Activated naive CD4-positive, alpha-beta T cell treated with anti-CD3 and anti-CD28 coated beads, Interleukin-2, amount 10 ng/mL, durations not matched to agents 7 days and 5 days (primary cell): ENCODE measurements at places on chromosomes 2 and 18.

DNA sequence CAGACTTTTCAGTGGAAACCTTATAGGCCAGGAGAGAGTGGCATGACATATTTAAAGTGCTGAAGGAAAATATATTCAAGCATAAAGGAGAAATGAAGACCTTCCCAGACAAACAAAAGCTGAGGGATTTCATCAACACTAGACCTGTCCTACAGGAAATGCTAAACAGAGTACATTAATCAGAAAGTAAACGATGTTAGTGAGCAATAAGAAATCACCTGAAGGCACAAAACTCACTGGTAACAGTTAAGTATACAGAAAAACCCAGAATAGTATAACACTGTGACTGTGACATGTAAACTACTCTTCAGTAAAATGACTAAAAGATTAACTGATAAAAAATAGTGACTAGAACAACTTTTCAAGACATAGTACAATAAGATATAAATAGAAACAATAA lies 87.4 kb downstream of the ATP8B1 start:
- DNase-seq, result no peak

- no peak for DNase-seq
Observed at GRCh38 chr2:46378616-46379015, 81.4 kb downstream of the EPAS1 start.

DNA sequence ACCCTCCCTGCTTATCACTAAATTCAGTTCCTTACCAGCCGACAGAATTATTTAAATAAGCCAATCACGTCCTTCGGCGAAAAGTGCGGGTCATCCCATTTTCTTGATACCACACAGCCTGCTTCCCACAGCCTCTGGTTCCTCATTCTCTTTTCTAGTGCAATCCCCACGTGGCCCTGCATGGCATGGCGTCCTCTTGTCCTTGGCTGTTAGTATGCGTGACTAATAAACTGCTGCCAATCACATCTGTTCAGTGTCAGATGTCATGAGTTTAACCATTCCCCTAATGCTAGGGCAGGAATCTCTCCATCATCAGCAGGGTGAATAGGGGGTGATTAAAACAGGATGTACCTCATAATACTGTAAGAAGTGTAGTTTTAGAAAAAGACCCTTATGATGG lies 62.8 kb upstream of the TSPYL6 start:
- DNase-seq, result no peak

DNA sequence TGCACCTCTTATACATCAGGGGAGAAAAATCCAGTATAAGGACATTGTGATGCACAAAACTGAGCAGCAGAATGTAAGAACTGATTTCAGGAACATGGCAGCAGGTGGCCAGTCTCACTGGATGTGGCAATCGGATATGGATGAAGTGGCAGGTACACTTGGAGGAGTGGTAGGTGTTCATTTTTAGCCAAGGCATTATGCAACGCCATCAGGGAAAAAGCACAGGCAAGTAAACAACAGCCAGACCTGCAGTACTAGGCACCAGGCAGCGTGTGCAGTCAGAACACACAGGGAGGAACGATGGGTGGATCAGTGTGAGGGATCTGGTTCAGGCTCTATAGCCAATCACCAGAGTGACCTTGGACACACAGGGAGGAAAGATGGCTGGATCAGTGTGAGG lies 77.4 kb upstream of the GCFC2 start:
- no peak for DNase-seq

- DNase-seq, result no peak
Observed at GRCh38 chr2:178811901-178812300, 4.7 kb upstream of the TTN start.

GRCh38 chr2:168457190-168457895 lies 1.3 kb downstream of the CERS6 start:
- DNase-seq, result peak; percentile 35

DNA sequence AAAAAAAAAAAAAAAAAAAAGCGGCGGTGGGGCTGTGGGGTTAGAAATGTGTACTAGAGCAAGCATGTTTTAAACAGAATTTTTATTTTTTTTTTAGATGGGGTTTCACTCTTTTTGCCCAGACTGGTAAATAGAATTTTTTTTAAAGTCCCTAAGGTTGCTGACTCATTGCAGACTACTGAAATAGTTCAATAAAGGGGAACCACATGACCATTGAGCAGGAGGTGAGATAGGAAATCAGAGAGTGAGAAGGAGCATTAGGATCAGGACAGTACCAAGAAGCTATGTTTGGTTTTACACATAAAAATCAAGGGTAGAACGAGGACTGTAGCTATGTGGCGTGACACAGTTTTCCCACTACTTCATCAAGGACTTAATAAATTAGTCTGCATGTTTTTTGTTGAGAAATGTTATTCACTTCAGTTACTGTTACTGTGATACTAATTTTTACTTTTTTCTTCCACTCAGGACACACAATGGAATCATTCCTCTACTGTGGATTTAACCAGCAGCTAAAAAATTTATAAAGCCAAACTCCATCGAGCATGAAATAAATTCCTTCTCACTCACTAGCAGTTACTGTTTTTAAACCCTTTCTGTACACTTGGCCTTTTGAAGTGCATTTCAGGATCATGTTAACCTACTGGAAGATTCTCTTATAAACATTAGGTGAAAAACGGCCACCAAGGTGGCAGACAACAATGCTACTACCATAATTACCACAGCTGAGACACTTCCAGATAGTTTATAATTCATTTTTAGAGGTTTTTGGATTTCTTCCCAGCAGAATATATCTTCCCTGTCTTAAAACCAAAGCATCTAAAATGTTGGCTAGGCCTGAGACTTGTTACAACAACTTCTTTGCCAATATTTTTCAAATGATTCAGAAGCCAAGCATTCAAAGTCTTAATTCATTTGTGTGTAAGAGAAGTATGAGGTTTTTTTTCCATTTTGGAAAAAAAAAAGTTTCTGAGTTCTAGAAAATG lies 33.2 kb downstream of the LAMA1 start:
- DNase-seq, result no peak

DNA sequence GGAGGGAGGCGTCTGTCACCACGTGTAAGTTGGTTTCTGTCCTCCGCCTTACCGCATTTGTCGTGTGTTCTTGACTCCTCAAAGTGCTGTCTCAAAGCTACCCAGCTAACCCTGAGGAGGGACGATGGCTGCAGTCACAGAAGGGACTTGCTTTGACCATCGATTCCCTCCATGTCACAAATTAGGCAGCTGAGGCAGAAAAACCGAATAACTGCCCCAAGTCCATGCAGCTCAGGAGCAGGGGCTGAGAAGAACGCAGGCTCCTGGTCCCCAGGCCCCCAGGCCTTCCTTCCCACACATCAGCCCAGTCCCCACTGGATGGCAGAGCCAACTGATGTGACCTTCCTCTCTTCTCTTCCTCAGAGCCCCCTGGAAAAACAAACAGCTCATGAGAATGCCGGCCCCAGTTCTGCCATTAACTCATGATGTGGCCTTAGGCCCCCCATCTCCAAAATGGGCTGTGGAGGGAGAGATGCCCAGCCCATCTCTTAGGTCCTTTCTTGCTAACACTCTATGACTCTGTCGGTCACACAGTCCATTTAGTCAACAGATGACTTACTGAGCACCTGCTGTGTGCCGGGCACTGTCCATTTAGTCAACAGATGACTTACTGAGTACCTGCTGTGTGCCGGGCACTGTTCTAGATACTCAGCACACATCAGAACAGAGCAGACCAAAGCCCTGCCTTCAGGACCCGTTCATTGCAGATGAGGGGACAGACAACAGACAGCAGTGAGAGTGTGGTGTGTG lies 19.6 kb downstream of the MTERF4 start:
- DNase-seq, result no peak

- no peak for DNase-seq
Observed at GRCh38 chr2:173922760-173923159, 42.4 kb downstream of the SP3 start.

DNA sequence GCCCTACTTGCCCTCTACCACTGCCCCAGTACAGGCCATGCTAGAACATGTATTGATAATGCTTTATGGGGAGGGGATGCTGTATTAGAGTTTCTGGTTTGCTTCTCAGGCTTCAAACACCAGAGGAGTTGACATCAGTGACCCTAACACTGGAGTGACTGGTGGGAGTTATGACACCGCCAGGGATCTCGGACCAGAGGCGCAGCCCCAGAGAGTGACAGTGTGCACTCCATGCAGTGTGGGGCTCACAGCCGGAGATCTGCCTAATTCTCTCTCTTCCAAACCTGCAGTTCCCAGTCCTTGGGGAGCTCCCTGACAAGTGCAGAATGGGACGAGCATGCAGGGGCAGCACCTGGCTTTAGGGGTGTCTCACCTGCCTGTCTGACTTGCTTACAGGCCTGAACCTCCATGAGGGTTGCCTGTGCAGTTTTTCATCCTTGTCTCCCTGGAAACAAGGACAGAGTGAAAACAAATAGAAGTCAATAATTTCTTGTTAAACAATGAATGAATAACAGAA lies 244.9 kb upstream of the MYT1L start:
- no peak for DNase-seq

DNA sequence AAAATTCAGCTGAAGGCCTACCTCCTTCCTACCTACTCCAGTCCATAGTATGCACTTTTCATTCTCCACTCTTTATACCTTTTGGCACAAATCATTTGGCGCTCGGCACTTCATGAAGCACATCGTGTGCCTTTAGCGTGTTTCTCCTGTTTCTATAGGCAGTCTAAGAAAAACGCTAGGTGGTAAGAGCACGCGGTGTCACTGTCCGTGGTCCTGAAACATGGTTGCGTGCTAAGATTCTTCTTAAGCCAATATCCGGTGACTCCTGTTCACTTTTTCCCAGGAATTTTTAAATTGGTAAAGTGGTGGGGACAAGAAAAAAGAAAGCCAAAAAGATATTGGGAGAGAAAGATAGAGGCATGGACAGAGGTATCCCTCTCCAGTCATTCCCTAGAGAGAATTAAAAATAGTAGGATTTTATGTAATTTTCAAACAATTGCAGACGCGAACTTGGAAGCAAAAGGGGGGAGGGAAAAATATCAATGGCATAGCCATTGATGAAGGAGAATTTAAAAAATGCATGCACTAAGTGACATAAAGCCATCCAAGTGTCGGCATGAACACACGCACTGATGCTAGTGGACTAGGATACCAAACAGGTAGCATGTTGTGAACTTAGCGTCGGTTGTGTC lies 1.4 kb upstream of the CTNNA2 start:
- DNase-seq, result peak; percentile 41

- DNase-seq, result peak; percentile 74
Observed at GRCh38 chr18:2958819-2959298, 54.1 kb downstream of the LPIN2 start.

DNA sequence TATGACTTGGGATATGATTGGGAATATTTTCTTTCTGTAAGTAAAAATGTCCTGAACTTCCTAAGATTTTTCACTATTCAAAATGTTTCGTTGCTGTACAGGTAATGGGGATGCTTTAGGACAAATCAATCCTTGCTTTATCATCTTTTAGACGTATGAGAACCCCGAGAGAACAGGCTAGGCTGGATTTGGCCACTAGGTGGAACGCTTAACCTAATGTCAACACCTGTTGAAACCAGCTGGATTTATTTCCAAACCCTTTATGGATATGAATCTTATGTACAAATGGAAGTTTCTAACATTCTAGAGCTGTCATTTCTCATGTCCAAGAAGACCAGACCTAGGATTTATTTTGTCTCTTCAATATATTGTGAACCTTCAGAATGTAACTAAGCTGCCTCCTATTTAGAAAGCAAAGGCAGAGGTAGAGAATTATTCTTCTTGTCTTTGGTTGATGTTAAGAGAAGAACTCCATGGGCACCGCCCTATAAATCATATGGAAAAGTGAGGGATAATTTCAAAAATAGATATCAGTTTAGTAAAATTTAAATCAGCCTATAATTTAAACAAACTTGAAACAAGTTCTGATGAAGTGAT lies 96.7 kb downstream of the PMAIP1 start:
- DNase-seq, result no peak

DNA sequence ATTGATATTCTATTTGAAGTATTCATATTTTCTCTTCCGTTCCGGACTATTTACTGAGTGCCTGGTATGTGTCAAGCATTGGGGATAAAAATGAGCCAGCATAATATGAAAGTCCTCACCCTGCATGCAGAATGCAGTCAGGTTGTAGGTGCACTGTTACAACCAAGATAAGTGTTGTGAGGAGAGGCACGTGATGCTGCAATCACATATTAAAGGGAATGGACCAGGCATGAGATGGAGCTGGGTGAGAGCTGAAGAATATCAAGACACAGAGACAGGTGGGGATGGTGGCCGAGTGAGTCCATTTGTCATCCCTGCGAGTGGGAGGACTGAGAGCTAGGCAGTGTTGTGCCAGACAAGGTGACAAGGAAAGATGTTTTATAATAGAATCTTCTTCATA lies 52.3 kb downstream of the MFSD6 start:
- DNase-seq, result no peak

- DNase-seq, result no peak
Observed at GRCh38 chr2:173483137-173483536, 128.5 kb downstream of the CDCA7 start.

- DNase-seq, result no peak
Observed at GRCh38 chr2:27356056-27356381, 545 bp downstream of the GTF3C2 start.

DNA sequence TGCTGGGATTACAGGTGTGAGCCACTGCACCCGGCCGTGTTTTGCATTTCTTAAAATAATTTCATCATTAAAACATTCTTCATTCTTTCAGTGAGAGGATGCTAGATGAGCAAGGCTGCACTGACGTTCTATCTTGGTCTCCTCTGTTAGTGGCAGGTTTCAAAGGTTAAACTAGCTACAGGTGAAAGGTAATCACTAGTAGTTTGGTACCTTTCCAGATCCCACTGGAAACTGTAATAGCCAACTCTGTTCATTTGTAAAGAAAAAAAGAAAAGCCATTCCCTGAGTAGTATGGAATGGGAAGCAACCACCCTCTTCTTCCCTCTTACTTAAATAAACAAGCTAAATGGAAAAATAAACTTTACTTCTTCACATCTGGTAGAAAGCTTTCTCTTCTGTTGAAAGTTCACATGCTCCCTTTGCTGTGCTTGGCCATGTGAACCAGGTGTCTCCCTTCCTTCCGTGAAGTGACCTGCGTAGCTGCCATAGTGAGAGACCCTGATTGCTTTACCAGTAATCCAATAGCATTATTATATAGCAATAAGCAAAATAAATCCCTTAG lies 94.0 kb downstream of the GREB1L start:
- DNase-seq, result no peak

GRCh38 chr2:119259296-119259860 lies 35.7 kb downstream of the STEAP3 start:
- DNase-seq, result no peak

DNA sequence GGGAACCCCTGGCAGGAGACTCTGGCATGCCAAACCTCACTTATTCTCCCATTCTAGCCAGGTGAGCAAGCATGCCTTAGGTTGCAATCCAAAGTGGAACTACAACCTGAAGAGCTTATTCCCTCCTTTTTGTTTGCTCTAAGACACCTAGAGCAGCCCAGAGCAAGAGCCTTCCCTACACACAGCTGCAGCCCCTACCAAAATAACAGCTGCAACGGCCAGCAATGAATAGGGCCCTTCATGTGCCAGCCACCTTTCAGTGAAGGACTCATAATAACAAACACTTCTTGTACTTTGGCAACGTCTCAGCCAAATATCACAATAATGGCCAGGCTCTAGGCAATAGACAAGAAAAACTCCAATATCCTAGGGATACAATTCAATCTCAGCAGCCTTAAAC lies 178.7 kb downstream of the ALK start:
- no peak for DNase-seq
